ENCODE measurements at places on chromosomes 12 and 14.

DNA sequence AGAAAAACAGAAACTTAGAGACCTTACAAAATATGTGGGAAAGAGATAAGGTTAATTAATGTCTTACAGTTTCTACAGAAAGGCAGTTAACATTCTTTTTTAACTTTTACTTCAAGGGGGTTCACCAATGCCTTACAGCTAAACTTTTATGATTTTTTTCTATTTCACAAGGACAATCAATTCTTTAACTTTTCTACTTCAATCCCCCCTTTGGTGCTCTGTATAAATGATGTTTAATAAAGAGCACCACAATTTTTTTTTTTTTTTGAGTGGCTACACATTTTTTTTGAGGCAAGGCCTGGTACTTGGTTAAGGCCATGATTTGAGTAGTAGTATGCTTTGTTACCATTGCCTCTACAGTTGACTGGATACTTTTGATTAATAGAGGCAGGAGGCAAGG lies 279.6 kb downstream of the PRKD1 start:
- DNase-seq, result no peak

DNA sequence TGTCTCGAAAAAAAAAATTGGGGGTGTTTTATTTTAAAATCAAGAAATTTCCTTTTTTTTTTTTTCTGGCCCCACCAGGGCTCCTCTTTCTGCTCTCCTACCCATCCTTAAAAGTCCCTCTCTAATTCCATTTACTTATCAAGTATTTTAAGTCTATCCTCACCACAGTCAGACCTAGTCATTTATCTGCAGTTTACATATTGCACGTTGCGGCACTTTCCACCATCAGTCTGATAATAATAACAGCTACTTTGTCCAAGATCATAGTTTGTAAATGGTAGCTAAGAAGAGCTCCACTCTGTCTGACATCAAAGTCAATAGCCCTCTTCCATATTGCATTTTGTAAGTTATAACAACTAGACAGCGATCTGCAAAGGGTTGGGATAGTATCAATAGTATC lies 23.6 kb upstream of the CAND1 start:
- DNase-seq, result no peak

GRCh38 chr14:74569387-74569786 lies 42.6 kb downstream of the LTBP2 start:
- DNase-seq, result no peak

DNA sequence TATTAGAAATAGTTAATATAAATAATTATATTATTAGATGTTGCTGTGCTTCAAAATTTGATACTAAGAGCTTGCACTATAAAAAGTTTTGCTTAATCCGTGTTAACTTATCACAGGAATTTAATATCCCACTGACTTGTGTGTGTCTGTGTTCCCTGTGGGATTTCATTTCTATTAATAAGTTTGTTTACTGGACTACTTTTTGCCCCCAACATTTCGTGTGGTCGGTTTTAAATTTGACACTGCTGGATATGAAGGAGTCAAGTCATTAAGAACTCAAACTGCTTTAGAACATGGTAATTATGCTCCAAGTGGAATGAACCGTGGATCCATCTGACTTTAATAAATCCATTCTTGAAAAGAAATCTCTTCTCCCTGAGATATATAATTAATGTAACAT lies 182.2 kb upstream of the NUDT4 start:
- DNase-seq, result no peak

DNA sequence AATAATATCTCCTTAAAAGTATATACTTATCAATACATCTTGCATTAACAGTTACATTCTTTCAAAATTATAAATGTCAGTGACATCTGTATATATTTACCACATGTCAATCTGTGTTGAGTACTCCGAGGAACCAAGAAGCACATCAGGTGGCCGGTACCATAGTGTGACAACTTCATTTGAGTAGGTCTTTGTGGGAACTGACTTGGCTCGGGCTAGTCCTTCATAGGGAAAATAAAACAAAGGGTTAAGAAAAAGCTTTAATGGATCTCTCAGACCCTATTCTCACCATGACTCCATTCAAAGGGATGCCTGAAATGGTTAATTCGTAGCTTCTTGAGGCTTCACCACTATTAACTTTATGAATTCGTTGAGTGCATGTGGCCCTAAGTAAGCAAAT lies 94.9 kb downstream of the ELK3 start:
- no peak for DNase-seq

DNA sequence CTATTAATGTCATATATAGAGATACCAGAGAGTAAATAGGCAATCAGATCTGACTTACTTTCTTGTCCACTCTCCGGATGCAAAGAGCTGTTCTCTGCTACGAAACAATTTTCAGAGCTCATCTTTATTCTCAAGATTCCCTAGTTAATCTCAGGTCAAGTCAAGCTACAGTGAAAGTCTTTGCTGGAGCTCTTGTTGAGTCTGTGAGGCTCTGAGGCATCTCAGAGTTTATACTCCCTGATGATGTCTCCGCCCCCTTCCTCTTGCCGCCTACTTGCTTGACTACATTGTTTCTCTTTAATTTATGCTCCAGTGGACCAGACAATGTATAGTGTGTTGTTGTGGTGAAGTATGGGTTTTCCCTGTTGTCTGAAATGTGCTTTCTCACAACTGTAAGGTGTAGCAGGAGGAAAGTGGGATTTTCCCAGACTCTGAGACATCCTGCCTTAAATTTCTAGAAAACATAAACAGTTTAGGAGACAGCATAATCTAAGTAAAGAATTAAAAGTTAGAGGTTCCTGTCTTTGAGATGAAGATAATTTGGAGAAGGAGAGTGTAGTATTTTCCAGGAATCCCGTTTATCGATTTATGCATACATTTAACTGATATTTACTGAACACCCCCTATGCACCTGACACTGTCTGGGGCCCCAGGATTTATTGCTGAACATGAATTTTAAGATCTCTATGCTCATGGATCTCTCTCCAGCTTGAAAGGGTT lies at the start of gene CD69:
Gene CD69, minus strand, starts transcription at position 203 of the 720 bp plus-strand sequence. Its CDS starts 81 bp downstream, at position 122.
- DNase-seq, result no peak

DNA sequence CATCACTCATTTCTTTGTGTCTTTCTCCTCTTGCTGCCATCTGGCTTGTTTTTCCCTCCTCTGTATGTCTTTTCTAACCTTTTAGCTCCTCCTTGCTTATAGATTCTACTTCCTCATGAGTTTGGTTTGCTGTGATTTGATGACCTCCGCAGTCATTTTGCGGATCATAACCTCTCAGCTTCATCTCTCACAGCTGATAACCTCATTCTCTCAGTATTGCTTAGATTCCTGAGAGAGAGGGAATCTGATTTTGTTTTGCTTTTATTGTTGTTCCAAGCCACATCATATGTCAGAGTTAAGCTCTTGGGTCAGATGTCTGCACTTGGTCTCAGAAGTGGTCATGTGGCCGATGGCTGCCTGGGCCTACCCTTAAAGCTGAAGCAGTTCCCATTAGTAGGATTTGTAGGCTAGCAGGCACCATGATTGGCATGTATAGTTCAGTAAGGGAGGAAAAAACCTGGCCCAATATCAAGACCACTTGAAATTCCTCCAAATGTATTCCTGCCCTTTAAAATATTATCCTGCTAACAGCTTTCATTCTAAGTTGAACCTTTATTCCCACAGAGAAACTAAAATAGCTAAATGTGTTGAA lies 13.5 kb downstream of the ZNF664 start:
- no peak for DNase-seq

- no peak for DNase-seq
Observed at GRCh38 chr12:1319212-1319611, 275.2 kb downstream of the FBXL14 start.

GRCh38 chr12:57477710-57478681 lies 1.7 kb downstream of the ARHGAP9 start:
- no peak for DNase-seq

DNA sequence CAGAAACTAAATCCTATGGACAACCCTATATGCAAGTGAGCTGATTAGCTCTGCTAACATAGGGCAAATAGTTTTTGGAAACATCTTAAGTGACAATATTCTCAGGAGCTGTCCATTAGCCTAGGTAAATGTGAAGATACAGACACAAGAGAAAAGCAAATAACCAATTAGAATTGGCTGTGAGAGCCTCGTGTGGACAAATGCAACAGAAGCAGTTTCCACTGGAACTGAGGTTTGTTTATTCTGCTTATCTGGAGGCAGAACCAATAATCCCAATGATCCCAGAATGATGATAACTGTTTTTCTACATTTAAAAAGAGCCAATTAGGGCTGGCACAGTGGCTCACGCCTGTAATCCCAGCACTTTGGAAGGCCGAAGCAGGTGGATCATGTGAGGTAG lies 43.2 kb upstream of the YAF2 start:
- DNase-seq, result no peak

GRCh38 chr14:91303091-91303923 lies 58.8 kb upstream of the GPR68 start:
- no peak for DNase-seq

- no peak for DNase-seq
Observed at GRCh38 chr12:20445687-20446086, 77.3 kb downstream of the PDE3A start.

- no peak for DNase-seq
Observed at GRCh38 chr12:131536766-131537165, 174.1 kb upstream of the SFSWAP start.

DNA sequence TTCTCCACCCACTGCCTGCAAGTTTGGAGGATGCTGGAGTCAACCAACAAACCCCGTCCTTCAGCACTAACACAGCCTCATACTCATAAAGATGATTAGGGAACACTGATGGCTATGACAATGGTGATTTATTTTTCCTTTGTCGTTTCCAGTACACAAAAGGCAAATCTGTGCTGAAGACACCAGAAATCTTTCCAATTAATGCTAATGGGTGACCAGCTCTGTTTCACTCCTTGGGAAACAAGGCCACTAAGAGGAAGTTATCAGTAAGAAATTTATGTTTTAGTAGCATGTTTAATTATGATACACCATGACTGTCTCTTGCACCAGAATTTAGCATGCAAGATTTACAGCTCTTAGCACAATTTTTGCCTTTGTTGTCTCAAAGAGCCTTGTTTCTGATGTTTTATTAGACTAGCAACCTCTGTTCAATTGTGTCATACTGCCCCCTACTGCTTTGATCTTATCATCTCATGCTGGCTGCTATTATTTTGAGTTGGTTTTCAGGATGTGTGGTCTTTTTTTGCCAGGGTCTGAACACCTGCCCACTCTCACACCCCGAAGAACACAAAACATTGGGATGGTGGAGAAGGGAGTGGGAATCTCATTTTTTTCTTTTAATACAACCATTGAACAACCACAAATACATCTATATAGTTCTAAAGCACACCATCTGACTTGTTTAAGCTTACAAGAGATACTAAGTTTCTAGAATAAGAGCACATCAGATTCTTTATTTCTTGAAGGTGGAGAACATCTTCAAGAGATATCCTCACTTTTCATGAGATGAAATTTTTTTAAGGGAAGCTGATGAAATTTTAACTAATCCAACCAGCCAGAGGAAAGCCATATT lies 160.9 kb downstream of the SPTSSA start:
- DNase-seq, result no peak

- DNase-seq, result no peak
Observed at GRCh38 chr12:52837413-52837741, 3.3 kb upstream of the KRT79 start.

DNA sequence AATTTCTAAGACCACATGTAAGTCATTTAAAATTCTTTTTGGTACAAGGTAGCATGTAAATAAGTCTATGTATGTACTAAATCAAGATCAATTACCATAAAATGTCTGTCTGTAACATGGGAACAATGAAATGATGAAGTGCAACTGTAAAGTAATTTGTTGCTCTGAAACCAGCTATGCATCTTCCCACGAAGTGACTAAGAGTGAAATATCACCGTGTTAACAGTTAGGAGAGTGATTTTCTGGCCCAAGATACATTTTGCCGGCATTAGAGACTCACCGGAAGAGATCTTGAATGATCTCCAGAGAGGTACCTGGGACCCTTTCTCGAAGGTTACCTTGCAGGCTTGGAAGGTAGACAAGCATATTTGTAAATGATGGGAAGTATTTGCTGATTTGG lies 105.8 kb downstream of the SAMD4A start:
- DNase-seq, result no peak

GRCh38 chr12:115946867-115947695 lies 330.4 kb downstream of the MED13L start:
- DNase-seq, result no peak

- DNase-seq, result no peak
Observed at GRCh38 chr12:2796187-2796666, 1.5 kb downstream of the FKBP4 start.

- DNase-seq, result no peak
Observed at GRCh38 chr12:89062996-89063395, 289.3 kb downstream of the DUSP6 start.

DNA sequence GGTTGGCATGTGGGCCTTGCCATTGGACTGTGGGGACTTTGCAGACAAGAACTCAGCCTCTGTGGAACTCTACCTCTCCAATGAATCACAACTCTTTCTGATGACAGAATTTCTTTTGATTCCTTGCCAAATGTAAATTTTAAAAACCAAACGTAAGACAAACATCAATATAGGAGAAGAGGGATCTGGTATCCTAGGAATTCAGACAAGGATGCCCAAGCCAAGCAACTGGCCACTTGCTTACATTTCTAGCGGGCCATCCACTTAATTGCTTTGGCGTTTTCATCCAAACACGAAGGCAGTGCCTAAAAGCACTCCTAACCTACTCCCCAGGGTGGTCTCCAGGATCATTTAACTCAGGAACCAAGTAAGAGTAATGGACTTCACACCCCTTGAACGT lies 23.4 kb upstream of the RAB35 start:
- DNase-seq, result no peak

GRCh38 chr12:116382686-116383530 lies 105.4 kb upstream of the MED13L start:
- DNase-seq, result peak; percentile 98

DNA sequence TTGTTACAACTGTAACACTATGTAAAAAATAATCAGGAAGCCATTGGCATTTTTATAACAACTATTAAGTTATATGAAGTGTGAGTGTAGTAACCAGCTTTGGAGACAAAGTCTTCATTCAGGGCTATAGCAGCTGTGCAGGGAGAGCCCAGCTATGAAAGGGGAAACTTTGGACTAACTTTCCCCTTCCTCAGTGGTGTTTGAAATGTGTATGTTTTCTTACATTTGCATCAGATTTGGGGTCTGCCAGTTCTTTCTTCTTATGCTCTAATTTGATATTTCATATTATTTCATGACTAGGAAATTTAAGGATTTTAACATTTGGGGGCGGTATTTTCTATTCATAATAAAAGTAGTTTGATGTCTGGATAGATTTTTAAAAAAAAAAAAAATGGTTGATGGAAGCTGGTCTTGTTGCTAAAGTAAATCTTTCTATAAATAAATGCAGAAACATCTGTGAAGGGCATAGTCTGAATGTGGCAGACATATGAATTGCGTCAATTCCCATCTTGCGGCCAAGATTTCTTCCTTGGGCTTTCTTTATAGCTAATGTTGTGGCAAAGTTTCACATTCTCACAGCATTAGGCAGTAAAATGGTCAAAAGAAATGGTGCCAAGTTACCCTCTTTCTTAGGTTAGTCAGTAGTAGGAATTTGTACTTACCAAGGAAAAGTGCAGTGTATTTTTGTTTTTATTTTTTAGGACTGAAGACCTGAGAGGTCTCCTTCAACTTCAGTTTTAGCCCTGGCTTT lies 35.6 kb downstream of the RASSF8 start:
- DNase-seq, result peak; percentile 85

GRCh38 chr12:76739896-76740295 lies 24.0 kb upstream of the ZDHHC17 start:
- no peak for DNase-seq
